ENCODE measurements at places on chromosomes 1 and 21.

DNA sequence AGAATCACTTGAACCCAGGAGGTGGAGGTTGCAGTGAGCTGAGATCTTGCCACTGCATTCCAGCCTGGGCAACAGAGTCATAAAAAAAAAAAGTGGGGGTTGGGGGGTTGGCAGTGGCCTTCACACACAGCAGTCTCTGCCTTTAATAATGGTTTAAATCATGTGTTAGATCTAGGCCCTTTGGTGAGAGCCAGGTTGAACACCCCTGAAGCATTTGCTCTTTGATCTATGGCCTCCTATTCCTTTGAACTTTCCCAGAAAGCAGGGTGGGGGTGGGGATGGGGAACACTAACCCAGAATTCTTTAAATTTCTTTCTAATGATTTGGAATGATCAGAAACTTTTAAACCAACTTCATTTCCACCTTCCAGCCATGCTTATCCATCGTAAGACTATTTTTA is 313.0 kb downstream of the KIF26B start:
- DNase-seq, result no peak

DNA sequence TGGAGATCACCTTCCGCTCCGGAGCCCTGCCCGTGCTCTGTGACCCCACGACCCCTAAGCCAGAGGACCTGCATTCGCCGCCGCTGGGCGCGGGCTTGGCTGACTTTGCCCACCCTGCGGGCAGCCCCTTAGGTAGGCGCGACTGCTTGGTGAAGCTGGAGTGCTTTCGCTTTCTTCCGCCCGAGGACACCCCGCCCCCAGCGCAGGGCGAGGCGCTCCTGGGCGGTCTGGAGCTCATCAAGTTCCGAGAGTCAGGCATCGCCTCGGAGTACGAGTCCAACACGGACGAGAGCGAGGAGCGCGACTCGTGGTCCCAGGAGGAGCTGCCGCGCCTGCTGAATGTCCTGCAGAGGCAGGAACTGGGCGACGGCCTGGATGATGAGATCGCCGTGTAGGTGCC is 9.6 kb downstream of the SPATA46 start:
- no peak for DNase-seq

DNA sequence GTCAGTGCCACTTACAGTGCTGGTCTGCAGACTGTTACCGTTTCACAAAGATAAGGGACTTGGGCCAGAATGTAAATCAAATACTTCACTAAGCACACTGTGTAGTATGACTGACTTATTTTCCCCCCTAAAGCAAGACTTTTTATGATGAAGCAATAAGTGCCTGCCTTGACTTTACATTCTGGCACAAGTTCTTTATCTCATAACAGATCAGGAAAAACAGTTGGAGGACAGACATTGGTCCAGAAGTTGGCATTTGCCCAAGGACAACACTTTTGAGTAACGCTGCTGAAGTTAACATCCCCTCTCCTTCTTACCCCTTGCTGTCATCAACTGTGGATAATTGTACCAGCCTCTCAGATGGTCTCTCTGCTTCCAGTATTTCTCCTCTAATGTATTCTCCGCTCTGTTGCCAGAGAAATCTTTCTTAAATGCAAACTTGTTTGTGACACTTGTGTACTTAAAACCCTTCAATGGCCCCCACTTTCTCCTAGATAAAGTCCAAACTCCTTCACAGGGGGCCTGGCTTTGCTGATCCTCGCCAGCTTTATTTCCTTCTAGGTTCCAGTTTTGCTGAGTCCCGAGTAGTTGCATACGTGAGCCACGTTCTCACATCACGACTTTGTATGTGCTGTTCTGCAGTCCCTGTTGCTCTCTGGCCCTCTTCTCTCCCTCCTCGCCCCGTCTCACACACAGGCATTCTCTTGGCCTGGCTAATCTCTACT is 45.7 kb downstream of the S1PR1 start:
- no peak for DNase-seq

GRCh38 chr1:48908606-48909005 is 131.9 kb upstream of the BEND5 start:
- no peak for DNase-seq

- no peak for DNase-seq
Observed at GRCh38 chr1:175206687-175207086, 14.1 kb upstream of the KIAA0040 start.

DNA sequence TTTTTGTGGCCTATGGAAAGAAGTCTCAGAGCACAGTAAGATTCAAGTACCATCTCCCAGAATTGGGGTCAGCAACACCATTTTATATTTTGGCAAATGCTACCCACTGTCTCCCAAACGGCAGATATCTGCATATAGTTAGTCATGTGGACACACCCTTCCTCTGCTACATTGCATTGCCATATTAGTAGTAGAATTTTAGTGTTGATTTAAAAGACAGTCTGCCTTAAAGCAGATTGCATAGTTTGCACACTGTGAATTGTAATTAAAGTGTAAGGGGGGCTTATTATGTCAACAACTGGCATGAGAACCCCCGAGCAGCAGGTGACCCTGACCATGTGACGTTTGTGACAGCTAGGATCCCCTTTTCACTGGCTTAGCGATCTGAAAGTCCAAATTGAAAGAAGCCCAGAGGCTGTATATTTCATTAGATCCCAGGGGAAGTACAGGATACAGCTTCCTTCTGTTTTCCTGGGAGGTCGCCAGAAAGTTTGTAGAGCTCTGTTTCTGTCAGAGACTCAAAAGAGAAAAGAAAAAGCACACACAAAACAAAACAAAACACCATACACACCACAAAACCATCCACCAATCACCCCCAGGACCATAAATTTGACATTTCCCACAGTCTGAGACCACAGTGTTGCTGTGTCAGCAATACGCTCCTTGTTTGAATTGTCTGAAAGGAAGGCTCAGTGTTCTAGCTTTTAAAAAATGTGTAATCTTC is 172.4 kb downstream of the NFIA start:
- no peak for DNase-seq

- DNase-seq, result no peak
Observed at GRCh38 chr1:185895208-185895900, 161.2 kb downstream of the HMCN1 start.

DNA sequence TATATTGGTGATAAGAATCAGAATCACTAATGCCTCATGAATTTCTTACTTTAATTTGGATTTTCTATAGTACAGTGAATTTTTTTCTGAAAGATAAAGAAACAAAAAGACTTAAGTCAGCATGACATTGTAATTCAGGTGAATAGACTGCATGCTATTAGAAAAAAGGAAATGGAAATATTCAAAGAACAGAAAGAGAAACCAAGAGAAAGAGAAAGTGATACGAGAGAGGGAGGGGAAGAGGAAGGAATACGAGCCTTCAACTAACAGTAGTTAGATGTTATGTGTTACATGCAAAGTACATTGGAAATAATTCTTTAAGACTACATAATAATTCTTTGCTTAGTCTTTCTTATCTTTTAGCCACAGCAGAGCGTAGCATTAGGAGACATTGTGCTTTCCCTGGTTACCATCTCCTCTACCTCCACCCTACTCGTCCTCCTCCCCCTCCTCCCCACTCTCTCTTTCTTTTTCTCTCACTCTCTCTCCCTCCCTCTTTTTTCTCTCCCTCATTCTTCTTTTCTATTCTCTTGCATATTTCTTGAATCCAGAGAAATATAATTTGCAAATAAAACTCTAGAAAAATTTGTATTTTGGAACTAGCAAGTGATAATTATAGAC is 46.4 kb upstream of the ADGRL4 start:
- no peak for DNase-seq

DNA sequence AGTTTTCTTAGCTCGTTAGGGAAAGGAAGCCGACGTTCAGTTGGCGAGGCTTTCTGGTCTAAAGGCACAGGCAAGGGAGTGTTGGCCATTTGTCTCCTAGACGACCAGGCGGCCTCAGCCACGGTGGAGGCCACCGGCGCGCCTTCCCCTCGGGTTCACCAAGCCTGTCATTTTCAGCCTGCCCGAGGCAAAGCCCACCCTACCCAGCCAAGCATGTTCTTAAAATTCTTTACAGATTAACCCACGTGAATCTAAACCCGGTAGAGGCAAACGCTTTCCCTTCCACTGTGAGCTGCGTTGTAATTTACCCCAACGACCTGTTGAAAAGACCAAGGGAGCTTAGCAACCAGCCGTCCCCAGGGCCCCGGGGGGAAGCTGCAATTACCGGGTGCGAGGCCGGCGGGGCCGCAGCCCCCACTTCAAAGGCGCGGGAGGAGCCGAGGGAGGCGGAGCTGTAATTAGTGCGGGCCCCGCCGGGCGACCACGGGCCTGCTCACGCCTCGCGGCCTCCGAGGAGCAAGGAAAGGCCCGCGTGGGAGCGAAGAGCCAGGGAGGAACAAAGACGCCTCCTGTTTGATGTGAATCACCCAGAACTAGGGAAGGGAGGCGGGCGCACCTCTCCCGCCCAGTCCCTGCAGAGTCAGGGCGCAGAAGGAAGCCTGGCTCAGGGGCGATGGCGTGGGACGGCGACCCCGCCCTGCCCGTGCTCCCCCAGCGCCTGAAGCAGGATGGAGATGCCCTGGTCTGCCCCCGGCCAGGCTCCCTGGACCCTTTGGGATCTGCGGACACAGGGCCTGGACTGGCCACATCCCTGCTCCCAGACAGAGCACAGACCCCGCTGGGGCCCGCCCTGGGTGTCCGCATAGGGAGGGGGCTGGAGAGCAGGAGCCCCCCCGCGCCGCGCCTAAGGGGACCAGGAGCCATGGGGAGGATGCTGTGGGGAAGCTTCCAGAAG is 12.1 kb upstream of the TSPEAR start:
- no peak for DNase-seq

DNA sequence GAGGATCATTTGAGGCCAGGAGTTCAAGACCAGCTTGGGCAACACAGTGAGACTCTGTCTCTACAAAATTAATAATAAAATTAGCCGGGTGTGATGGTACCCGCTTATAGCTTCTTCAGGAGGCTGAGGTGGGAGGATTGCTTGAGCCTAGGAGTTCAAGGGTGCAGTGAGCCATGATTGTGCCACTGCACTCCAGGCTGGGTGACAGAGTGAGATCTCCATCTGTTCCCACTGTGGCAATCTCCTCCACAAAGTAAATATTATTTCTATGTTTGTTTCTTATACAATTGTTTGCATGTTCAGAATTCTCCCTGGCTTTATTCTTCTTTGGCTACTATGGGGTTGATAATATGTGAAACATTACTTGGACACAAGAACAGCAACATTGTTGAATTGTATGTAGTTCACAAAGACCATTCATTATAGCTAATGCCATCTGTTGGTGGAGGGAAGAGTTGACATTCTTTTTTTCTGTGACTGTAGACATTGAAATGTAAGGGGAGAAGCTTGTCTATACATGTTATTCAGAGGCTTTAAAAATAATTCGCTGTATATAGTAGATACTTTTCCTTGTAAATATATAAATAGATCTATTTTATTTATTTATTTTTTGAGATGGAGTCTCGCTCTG is 47.8 kb upstream of the SRSF10 start:
- peak; percentile 27 for DNase-seq

- no peak for DNase-seq
Observed at GRCh38 chr1:235423214-235423652, 56.0 kb downstream of the TBCE start.

DNA sequence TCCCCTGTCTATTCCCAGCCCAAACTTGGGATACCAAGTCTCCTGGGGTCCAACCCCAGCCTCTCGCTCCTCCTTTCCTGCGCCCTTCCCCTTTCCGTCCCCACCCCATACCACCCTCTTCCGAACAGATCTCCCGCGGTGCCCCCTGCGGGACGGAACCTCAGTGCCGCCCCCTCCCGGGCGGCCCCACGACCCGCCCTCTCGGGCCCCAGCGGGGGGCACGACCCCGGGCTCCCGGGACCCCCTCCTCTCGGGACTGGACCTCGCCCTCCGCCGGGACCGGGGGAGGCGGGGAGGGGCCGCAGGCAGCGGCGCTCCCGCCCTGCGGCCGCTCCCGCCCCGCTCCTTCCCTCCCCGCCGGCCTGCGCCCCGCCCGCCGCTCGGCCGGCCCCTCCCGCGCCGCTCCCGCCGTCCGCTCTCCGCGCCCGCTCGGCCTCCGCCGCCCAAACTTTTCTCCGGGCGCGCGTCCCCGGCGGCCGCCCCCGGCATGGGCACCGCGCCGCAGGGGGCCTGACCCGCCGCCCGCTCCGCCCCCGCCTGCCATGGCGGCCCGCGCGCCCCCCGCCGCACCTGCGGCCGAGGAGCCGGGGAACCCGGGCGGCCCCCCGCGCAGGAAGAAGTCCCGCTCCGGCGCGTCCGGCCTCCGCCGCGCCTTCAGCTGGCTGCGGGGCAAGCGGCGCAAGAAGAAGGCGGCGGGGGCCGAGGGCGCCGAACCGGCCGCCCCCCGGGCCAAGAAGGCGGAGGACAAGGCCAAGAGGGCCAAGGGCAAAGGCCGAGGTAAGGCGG is 39.0 kb upstream of the SYNC start:
- DNase-seq, result peak; percentile 84

GRCh38 chr1:7303554-7304317 is 467.4 kb upstream of the VAMP3 start:
- no peak for DNase-seq

GRCh38 chr1:205077934-205078311 is 6.3 kb downstream of the TMEM81 start:
- no peak for DNase-seq

- DNase-seq, result no peak
Observed at GRCh38 chr1:4086921-4087320, 186.8 kb upstream of the C1orf174 start.

DNA sequence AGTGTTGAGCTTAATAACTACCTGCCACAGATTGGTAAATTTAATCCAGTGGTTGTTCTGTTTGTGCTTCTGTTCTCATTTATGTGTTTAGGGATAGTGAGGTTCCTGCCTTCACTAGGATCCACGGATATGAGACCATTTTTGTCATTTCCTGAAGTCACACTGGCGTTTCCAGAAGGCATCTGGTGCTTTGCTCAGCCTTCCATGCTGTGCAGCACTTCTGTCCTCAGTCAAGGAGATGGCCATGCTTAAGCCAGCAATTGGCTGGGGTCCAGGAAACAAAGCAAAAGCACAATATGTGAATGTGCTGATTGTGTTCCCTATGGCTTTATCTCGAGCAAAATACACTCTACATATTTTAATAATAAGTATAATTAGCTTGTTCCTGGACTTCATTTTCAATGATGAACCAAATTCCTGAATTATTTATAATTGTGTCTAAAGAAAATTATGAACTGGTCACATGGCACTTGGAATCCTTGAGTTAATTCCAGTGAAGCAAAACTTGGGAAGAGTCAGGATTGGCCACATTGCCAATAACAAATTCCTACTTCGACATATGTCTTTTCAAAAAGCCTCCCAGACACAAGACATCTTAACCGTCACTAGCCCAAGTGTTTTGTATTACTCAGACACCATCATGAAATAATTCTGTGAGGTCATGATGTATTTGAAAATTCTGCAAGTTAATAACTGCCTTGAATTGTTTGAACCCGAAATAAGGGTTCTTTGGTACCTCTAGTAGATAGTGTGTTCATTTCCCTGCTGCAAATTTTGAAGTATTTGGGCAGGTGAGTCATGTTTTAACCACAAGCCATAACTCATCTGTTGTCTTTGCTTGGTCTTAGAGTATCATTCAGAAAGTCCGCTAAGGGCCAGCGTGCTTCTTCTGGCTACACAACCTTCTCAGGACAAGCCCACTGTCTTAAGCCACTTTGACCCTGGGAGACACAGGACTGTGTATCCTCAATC is 412.4 kb downstream of the DISC1 start:
- no peak for DNase-seq

All from iPS-NIHi11 (cell line).